Prostate gland (tissue), 2 donors: ENCODE measurements at places on chromosomes 4 and X.

- DNase-seq: no peak
These were observed 106.2 kb upstream of the PTCHD1 start for GRCh38 chrX:23228454-23228853.

DNA sequence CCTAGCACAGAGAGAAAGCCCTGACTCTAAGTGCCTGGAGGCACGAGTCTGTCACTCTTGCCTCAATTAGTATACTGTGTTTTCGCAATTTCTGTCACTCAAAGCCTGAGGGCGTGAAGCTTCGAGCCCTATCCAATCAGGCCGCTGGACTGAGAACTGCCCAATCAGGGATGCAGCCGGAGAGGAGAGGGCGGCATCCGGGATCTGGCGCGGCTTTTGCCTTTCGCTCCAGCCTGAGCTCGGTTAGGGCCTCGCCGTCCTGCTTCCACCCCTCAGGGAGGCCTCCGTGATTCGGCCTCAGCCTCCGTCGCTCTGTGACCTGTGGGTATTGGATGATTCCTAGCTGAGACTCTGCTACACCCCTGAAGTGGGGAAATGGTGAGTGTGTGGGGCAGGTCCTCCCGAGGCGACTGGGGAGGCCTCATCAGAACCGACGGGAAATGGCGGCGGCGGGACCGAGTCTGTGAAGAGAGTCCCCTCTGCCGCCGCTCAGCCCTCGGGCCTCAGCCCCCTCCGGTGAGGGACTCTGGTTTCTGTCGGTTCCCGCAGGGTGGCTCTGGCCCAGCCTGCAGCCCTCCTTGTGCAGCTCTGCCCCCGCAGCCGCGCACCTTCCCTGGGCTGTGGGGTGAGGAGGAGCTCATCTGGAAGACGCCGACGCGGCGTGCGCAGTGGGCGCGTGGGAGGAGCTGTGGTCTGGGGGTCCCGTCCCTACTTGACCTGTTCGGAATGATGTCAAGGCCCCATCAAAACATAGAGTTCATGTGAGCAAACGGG lies 48.5 kb downstream of the ZNF141 start:
- no peak for DNase-seq

GRCh38 chr4:186820391-186820891 lies 96.8 kb upstream of the FAT1 start:
- DNase-seq: no peak

GRCh38 chr4:74092957-74093356 lies 6.0 kb downstream of the CXCL2 start:
- DNase-seq: no peak
